ENCODE measurements at places on chromosomes 12 and 14. TPM values are rescaled to one million over a fixed set of nuclear protein-coding genes. Genes with fewer than 3 reads are reported as not detected.

Gene LRTM2
- not detected for total RNA-seq

Gene GLTP
- total RNA-seq, result 28.5 TPM

Gene SLCO1B1
- not detected for total RNA-seq

GRCh38 chr14:33617154-33617553, 333.7 kb downstream of the EGLN3 start:
- no peak for DNase-seq

DNA sequence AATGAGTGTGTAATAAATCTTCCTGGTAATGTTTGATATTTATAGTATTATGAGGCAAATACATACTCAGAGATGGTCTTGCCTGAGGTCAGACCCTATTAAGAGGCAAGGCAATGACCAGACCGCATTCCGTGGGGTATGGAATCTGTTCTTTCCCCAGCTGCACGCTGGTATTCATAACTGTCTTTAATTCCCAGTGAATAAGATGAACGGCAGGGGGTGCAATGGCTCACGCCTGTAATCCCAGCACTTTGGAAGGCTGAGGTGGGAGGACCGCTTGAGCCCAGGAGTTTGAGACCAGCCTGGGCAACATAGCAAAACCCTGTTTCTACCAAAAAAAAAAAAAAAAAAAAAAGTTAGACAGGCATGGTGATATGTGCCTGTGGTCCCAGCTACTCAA, 44.6 kb downstream of the ERO1A start:
- no peak for DNase-seq

DNA sequence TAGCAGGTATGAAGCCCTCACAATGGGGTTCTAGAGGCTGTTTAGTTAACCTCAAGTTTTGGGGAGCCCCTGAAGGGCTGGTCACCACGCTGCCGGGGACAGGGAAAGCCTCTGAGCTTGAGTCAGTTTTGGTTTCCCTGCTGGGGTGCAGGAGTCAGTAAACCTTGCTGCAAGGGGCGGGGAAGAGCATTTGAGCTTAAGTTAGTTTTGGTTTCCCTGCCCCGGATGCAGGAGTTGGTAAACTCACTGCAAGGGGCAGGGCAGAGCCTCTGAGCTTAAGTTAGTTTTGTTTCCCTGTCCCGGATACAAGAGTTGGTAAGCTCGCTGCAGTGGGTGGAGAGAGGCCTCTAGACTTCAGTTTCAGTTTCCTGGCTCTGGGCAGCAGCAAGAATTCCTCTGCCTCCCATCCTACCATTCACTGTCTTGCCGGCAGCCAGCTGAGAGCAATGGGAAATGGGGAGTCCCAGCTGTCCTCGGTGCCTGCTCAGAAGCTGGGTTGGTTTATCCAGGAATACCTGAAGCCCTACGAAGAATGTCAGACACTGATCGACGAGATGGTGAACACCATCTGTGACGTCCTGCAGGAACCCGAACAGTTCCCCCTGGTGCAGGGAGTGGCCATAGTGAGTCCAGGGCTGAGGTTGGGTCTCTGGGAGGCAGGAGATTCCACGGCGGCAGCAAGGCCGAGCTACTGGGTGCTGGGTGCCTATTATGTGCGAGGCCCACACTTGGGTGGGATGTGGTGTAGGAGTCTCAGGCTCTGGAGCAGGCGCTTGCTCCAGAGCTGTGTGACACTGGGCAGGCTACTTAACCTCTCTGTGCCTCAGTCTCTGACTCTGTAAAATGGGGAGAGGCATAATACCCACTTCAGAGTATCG, at the start of gene OAS2:
TSS of gene OAS2 (plus strand) at position 357 of the 878 bp plus-strand sequence. CDS start at position 447, 90 bp downstream.
- DNase-seq, result no peak
